Activated naive CD4-positive, alpha-beta T cell treated with anti-CD3 and anti-CD28 coated beads for 36 hours (primary cell): ENCODE measurements at places on chromosomes 13 and 19.
A peak's percentile ranks its signal among the peaks of the same experiment; 100 is the strongest.

GRCh38 chr19:17797424-17798201, 2.7 kb downstream of the B3GNT3 start:
- DNase-seq: peak; percentile 82

DNA sequence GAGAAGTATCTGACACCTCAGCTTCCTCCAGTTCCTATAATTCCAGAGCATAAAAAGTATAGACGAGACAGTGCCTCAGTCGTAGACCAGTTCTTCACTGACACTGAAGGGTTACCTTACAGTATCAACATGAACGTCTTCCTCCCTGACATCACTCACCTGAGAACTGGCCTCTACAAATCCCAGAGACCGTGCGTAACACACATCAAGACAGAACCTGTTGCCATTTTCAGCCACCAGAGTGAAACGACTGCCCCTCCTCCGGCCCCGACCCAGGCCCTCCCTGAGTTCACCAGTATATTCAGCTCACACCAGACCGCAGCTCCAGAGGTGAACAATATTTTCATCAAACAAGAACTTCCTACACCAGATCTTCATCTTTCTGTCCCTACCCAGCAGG, 3.1 kb downstream of the KLF5 start:
- no peak for DNase-seq

DNA sequence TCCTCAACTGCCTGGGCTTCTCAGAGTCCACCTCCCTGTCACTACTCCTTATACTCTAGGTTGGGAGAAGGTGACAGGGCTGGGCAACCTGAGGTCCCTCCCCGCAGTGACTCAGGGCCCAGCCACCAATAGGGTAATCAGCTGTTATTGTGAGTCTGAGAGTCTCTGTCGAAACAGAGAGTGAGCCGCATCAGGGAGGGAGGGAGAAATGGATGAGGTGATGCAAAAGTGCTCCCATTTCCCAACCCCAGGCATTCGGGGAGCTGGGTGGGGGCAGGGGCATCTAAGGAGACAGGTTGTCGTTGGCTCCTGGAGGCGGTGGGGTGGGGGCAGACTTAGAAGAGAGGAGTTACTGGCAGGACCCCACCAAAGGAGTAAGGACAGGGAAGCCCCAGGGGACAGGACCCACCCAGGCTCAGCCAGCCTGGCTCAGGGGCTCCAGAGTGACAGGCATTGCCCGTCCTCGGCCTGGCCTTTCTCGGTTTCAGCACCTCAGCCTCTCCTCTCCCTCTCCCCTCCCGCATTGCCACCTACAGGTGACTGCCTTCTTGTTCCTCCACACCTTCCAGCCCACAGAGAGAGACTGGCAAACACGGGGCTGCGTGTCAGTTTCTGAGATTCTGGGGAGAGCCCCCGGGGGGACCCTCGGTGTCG, at the start of gene DMKN:
TSS of gene DMKN (minus strand) at position 22 of the 654 bp plus-strand sequence. CDS start 174 bp downstream, outside the sequence.
- no peak for DNase-seq

DNA sequence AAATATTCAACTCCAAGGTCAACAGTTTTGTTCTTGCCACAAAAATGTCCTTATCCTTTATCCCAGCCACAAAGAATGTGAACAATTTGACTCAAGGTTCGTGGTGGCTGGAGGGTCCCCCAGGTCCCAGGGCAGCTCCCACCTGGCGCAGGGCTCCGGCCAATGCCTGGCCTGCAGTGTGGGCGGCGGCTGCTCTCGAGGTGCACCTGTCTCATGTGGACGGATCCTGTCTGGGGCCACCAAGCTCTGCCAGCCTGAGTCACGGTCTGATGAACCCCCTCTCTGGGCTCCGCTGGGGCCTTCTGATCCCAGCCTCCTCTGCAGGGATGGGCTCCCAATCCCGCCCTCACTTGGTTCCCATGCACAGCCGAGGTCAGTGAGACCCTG, 49.4 kb downstream of the GAS6 start:
- no peak for DNase-seq

DNA sequence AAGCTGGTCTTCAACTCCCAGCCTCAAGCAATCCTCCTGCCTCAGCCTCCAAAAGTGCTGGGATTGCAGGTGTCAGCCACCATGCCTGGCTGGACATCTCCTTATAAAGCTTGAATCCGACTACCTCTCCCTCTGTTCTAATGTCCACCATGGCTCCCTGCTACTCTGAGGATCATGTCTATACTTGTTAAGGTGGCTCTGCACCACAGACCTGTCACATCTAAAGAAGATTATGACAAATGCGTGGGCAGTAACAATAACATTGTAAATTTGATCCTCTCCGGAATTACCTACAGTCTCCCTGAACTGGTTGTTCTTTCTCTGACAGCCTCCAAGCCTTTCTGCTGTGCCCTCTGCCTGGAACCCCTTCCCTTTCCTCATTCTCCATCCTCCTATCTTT, 1.8 kb downstream of the NXNL1 start:
- DNase-seq: no peak

DNA sequence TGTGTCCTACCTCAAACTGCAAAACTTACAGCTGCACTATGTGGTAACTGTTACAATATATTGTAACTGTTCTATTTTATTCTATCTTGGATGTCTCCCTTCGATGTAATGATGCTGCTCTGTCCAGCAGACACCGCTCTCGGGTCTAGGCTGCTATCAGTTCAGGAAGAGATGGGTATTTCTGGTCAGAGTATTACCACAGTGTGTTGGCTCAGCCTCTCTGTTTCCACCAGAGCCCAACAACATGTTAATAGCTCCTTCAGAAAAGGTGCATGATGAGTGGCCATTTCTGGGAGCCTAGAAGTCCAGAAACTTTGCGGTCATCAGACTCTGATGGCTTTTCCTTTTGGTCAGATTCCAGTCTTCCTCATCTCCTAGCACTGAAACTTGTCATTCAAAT, 35.9 kb upstream of the IGFL1 start:
- DNase-seq: no peak
